ENCODE measurements at places on chromosomes 12 and 14.

DNA sequence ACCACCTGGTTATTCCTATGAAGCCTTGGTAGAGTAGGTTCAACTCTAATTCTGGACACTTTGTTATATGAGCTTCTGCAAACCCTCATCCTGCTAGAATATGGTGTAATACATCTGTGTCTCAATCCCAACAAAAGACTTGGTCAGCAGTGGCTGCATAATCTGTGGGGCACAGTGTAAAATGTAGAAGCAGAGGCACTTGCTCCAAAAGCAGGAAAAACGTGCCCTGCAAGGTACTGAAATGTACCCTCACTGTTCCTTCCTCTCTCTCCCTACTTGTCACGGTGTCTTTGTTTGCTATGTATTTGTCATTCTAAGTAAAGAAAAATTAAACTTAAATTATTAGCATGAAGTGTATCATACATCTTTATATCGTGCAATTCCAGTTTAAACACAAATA, 267.9 kb downstream of the BCL11B start:
- no peak for DNase-seq

GRCh38 chr12:62129291-62129690, 130.9 kb upstream of the USP15 start:
- no peak for DNase-seq

DNA sequence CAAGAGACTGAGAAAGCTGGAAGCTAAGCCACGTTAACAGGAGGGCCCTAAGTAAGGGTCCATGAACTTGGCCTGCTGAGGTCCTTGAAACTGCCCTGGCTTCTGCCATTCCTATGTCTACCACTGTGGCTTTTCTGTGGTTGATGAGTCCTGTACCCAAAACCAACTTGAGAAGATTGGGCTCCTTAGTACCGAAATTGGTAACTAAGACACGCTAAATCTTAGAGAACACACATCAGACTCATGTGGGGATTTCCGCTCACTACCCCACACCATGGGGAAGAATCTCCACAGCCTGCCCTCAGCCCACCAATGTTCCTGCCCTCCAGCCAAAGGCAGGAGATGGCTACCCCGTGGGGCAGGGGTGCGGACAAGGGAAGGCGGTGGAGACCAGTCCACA, 232.9 kb downstream of the SPTSSA start:
- no peak for DNase-seq

- no peak for DNase-seq
Measured at GRCh38 chr12:64673490-64674169, 63.3 kb downstream of the RASSF3 start.

- no peak for DNase-seq
Measured at GRCh38 chr14:83172363-83172762, 1638.7 kb upstream of the SEL1L start.

- DNase-seq: no peak
Measured at GRCh38 chr12:93176610-93177126, 201.1 kb upstream of the NUDT4 start.
